ENCODE measurements at places on chromosomes 13 and 19.

DNA sequence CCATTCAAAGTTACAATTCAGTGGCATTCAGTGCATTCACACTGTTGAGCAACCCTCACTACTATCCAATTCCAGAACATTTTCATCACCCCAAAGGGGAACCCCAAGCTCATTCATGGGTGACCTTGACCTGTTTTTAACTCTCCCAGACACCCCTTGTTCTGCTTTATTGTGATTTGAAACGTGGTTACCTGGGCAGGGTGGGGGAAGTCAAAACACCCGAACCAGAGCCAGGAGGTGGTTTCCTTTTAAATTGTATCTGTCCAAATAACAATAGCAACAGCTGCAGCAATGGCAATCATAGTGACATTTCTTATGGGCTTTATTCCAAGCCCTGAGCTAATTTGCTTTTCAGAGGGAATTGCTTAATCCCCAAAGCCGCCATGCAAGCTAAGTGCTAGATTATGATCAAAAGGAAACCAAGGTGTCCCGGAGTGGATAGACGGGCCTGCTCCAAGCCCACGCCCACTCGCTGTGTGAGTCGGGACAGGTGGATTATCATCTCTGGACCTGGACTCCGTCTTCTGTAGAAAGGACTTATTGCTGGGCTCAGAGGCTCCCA, 6.1 kb downstream of the PTGIR start:
- no peak for DNase-seq

DNA sequence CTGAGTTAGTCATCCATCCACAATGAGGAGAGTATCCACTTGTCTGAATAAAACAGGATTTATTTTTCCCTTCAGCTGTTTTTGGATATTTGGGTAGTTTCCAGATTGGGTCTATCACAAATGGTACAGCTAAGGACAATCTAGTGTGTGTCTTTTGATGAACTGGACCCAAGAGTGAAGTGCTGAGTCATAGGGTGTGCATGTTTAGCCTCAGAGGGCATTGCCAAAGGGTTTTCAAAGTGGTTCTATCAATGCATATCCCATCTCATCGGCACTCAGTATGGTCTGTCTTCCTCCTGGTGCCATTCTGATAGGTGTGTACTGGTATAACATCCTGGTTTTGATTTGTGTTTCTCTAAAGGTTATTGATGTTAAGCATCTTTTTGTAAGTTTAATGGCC, 62.3 kb downstream of the GSX1 start:
- DNase-seq: no peak

DNA sequence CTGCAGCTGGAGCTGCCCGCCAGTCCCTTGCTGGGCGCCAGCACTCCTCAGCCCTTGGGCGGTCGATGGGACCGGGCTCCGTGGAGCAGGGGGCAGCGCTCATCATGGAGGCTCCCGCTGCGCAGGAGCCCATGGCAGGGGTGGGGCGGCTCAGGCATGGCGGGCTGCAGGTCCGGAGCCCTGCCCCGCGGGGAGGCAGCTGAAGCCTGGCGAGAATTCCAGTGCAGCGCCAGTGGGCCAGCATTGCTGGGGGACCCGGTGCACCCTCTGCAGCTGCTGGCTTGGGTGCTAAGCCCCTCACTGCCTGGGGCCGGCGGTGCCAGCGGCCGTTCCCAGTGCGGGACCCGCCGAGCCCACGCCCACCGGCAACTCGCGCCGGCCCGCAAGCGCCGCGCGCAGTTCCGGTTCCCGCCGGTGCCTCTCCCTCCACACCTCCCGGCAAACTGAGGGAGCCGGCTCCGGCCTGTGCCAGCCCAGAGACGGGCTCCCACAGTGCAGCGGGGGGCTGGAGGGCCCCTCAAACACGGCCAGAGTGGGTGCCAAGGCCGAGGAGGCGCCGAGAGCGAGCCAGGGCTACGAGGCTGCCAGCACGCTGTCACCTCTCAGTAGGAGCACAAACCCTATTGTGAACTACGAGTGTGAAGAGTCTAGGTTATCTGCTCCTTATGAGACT, 687.1 kb downstream of the PCDH17 start:
- DNase-seq: no peak

DNA sequence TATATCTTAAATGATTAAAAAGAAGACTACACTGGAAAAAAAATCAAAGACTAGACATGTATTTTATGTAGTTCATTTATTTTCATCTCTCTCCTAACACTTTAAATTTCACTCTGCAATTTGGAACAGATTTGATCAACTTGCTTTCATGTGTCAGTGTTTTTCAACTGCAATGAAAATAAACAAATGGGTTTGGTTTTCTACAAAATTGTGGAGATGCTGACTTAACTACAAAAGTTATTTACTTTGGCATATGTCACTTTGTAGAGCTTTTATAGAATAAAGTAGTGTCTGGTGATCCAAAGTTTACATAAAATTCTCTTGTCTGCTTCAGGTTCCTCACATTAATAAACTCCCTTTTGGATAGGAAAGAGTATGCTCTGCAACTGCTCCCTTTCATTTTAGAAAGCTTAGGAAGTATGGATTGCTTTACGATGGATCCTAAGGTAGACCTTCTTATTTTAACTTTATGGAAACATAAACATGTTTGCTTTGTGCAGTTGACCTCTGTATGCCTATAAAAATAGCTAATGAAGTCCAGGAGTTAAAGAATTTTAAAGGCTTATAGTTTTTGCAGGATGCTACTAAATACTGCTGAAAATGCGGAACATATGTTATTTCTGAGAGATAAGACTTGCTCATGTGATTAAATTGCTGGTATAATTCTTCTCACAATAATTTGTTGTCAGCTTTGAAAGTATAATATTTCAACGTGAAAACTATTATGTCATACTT, 815.9 kb downstream of the PCDH9 start:
- no peak for DNase-seq

DNA sequence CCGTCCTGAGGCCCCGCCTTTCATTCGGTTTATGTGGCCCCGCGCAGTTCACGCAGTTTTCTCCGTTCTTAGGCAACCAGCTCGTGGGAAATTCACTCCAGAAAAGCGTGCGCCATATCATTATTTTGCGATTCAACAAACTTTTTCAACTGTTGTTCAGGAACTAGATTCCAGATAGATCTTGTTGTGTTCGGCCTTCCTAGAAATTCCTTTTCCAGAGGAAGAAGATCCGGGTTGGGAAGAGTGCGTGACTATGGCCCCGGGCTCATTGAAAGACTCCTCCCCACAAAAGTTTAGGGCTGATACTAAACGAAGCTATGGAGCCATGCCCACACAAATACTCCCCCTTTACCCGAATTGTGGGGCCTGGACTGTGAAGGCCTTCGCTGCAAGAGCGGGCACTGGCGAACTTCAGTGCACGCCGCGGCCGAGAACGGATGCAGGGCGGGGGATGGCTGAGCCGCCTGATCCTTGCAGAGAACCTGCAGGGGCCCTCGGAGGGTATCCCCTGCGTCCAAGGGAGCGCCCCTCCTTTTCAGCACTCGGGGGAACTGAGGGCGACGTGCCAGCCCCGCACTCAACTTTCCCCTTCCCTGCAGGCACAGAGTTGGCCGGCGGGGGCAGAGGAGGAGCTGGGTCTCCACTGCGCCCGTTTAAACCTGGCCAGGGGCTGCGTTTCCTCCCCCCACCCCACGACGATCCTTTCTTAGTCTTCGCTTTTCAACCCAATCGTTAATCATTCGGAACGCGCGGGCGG, 904 bp upstream of the SOX1 start:
- DNase-seq: no peak

DNA sequence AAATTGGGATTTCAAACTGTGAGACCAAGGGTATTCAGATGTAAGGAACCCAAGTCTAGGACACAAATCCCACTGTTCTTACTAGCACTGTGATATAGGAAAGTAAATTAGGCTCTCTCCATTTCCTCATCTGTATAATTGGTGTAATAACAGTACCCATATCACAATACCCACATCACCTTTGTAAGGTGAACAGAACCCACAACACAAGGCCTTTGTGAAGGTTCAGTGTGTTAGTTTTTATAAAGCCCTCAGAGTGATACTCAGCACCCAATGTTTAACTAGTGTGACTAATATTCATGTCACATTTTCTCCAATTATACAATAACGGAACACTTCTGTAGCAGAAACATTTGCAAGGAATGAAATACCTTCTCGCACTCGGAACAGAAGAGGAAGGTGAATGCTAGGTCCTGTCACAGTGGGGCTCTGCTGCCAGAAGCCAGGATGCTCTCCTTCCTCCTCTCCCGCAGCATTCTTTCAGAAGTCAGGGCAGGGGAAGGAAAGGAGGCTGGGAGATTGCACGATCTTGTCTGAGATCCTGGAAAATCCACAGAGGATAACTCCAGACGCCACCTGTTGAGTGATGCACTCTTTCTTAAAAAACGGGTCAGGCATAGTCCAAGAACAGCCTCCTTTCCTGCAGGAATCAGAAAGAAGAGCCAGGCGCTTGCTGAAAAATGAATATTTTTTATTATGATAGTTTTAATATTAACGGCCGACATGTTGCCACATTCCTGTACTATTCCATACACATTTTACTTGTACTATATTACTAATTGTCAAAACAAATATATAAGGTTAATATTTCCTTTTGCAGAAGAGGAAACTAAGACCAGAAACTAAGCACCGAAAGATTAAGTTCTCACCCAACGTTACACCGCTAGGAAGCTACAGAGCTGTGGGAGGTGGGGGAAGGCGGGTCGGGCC, 762 bp downstream of the ZNF45 start:
- DNase-seq: no peak

DNA sequence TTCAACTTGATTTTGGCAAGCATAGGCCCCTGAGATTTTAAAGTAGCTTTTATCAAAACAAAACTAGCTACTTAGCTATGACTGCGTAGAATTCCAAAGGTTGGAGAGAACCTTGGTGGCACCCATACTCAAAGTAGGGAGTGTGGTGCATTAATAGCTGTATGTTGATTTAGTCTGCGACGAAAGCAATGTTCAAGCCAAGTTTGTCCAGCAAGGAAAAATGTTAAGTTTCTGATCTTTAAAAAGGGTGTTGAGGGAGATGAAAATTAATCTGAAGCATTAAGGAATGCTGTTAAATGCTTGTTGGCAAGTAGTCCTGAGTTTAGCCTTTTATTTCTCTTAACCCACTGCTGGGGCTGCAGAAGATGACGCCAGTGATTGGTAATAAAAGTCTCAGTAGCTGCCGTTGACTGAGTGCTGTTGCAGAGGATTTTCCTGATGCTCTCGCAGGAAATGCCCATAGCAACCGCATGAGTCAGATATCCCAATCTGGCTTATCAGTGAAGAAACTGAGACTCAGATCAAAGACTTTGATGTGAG, 75.9 kb upstream of the RNF113B start:
- DNase-seq: no peak

DNA sequence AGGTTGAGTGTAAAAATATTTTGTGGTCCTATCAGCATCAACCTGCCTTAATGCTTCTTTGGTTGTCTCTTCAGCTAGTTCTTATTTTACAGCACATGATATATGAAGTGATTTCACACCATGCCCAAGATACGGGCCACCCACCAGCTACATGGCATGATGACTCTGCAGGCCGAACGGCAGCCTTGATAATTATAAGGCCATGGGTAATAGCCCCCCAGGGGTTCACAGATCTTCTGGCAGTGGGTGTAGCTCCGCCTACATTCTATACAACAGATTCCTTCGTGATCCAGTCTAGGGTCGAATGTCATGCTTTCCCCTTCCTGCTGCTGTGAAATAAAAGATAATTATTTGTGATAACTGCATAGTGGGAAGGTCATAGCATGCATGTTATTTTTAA, 36.1 kb downstream of the CNMD start:
- DNase-seq: no peak

- DNase-seq: no peak
Observed at GRCh38 chr13:27120011-27120410, 51.6 kb downstream of the USP12 start.
